ENCODE measurements at places on chromosomes 7 and 10.

DNA sequence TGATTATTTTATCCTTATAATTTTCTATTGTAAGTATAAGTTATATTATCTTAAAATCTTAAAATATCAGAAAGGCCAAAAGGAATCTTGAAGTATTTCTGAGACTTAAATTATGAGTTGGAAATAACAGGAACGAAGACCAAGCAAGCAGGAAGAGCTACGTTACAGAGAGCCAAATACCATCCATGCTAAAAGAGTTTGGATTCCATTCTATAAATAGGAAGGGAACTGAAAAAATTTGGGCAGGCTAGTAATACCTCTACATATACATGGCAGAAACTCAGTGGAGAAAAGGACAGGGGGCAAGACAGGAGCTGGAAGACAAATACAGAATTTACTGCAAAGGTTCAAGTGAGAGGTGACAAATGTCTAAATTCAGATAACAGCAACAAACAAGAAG, 16.7 kb downstream of the ITGB1 start:
- no peak for DNase-seq

DNA sequence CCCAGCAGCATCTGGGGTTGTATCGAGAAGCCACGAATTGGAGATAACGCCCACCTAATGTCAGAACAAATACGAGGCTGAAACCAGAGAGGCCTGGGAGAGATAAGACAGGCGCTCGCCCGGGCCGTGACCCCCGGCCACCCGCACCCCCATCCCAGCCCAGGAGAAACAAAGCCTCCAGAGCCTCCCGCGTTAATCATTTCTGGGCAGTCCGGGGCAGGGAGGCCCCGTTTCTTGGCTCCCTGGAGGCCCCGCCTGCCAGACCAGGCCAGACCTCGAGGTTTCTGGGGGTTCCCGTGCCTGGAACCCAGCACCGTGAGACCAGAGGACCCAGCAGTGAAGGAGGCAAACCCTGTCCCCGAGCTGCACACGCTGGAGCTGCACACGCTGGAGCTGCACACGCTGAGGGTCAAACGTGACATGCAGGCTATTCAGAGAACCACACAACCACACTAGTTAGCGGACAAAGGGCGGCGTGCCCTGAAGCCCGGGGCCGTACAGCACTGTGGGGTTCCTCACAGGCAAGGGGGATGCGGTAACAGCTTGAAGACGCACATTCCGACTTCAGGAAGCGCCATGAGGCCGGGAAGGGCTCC, 53.4 kb downstream of the FOXL3 start:
- no peak for DNase-seq

- DNase-seq, result no peak
Observed at GRCh38 chr7:5337047-5337446, 54.3 kb downstream of the SLC29A4 start.

- DNase-seq, result no peak
Observed at GRCh38 chr10:95767884-95768556, 12.1 kb downstream of the ENTPD1 start.

GRCh38 chr10:12590675-12591659, 241.6 kb downstream of the CAMK1D start:
- no peak for DNase-seq

DNA sequence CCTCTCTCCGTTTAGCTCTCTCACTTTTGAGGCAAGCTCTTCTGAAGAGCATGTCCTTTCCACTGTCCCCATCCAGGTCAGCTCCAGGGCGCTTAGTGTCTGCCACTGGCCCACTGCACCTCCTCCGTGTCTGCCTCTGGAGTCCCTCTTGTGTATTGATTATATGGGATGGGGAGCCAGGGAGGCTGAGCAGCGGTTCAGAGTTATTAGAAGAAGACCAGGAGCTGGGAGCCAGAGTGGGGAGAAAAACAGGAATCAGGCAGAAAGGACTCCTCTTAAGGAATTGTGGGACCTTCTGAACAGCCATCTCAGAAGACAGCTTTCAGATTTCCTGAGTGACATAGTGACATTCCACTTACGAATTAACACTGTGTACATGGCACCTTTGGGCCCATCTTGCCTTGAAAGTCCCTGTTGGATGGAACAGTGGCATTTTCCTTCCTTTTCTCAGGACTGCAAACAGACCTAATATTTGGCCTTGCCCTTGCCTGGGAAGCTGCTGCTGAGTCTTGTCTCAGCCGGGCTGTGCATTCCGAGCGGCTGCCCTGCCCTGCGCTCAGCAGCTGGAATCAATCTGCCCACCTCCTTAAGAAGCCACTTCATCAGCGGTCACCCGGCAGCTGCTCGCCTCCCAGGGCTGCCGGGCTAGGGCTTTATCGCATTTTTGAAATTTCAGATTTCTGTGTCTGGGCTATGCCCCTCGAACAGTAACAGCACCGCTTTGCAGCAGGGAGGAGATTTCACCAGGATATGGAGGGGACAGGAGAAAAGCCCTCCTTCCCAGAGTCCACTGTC, 81.1 kb upstream of the PRKG1 start:
- peak; percentile 91 for DNase-seq

- no peak for DNase-seq
Observed at GRCh38 chr10:51934373-51934772, 235.0 kb upstream of the CSTF2T start.

- DNase-seq, result no peak
Observed at GRCh38 chr10:119644994-119645393, 6.2 kb upstream of the BAG3 start.

GRCh38 chr10:92880233-92880861, 32.0 kb downstream of the EXOC6 start:
- peak; percentile 44 for DNase-seq

DNA sequence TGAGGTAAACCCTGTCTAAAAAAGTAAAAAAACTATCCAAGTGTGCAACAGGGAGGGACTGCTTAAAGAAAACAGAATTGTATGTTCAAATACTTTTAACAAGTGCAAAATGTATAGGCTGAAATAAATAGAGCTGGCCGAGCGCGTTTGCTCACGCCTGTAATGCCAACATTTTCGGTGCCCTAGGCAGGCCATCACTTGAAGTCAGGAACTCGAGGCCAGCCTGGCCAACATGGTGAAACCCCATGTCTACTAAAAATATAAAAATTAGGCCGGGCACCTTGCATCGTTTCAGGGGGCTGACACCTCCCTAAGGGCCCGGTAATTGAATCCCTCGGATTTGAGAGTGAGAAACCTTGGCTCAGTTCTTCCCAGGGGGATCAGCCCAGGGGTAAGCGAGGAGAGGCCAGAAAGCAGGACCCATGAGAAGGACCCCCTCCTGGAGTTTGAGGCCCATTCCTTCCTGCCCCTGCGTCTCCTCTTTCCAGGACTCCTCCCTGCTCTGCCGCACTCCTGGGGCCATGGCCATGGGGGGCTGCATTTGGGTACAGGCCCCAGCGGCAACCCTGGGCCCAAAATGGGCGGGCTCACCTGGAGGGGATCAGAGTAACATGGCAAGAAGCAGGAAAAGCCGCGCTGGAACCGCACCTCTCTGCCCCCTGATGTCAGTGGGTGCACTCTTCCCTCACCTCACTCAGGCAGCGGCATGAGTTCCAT, 75.5 kb upstream of the TMEM248 start:
- no peak for DNase-seq

DNA sequence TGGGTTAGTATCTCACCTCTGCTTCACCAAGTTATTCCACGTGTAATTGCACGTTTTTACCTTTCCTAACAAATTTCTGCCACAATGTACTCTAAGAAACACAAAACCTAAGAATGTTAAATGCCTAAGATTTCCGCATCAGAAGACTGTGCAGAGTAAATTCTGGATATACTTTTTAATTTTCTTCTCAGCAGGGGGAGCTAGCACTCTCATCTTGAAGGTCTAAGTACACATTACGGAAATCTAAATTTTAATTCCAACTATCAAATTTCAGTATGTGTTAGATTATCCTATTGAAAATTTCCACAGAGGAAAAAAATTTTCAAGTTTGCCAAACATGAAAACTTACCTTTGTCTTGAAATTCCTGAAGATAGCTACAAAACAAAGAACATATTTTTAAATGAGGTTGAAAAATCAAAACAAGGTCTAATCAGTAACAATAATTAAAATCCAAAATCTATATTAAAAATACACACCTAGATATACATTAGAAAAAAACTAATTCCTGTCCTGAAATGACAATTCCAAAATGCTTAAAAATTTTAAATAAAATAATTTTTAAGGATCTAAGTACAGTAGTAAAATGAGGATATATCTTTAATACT, 10.5 kb downstream of the SKAP2 start:
- DNase-seq, result peak; percentile 60

GRCh38 chr10:23630885-23631284, 192.0 kb downstream of the OTUD1 start:
- peak; percentile 26 for DNase-seq

GRCh38 chr7:38040831-38041230, 120.4 kb downstream of the EPDR1 start:
- DNase-seq, result peak; percentile 7

DNA sequence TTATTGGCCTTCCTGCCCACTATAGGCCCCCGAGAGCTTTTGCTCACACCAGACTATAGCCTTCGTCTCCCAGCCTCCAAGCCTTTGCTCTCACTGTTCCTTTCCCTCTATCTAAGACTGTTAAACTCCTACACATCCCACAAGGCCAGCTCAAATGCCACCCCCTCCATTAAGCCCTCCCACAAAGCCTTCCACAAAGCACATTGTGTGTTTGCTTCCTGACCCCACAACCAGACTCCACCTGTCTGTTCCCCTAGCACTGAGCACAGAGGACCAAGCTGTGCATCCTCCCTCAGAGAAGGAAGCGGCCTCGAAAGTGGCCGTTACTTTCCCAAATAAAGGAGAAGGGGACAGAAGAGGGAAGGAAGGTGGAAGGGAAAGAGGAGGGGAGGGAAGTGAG, 1.3 kb downstream of the LOXL4 start:
- DNase-seq, result no peak

- DNase-seq, result no peak
Observed at GRCh38 chr7:63067897-63068585, 930.6 kb upstream of the ZNF722 start.

GRCh38 chr7:81929386-81929785, 159.5 kb upstream of the HGF start:
- DNase-seq, result peak; percentile 10

DNA sequence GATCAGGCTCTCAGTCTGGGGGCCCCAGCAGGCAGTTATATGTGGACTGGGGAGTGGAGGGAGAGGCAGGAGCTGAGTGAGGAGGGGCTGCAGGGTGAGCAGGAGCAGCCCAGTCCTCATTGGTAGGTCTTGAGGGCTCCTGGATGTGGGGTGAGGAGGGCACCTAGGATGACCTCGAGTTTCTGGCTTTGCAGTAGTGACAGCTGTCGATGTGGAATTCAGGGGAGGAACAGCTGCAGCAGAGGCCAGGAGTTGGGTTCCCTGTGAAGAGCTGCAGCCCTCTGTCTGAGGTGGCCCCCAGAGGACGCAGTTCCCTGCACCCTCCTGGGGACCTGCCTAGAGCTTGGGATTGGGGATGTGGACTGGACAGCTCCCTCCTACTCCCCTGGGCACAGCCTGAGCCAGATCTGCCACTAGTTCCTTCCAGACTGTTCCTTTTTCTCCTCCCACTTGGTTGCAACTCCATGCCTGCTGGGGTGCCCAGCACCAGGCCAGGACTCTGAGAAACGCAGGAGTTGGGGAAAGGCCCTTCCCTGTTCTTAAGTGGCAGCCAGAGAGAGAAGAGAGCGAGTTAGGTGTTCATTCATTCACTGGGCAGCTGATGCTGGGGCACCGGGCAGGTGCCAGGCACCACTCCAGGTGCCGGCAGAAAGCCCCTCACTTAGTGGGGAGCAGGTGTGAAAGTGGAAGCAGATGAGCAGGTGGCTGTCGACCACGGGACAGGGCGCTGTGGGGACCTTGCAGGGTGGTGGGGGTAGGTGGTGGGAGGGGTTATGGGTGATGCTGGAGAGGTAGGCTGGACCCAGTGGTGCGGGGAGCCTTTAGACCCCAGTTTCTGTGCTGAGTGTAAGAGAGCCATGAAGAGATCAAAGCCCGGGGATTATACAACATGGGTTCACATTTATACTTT, 57.9 kb downstream of the PRF1 start:
- no peak for DNase-seq

DNA sequence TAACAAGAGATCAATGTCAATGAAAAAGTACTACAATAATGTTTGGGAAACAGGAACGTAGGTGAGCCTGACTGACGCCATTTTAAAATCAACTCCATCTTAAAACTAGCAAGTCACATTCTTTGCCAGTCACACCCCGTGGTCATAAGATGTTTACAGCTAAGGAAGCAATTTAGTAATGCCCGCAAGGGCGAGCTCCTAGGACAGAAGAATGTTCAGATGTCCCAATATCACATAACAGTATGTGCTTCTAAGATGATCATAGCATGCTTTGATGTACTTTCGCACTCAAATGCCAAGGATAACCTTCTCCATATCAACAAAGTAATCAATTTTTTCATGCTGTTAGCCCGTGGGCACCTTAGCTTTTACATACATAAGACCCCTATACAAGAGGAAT, 113.8 kb upstream of the EGFR start:
- no peak for DNase-seq

DNA sequence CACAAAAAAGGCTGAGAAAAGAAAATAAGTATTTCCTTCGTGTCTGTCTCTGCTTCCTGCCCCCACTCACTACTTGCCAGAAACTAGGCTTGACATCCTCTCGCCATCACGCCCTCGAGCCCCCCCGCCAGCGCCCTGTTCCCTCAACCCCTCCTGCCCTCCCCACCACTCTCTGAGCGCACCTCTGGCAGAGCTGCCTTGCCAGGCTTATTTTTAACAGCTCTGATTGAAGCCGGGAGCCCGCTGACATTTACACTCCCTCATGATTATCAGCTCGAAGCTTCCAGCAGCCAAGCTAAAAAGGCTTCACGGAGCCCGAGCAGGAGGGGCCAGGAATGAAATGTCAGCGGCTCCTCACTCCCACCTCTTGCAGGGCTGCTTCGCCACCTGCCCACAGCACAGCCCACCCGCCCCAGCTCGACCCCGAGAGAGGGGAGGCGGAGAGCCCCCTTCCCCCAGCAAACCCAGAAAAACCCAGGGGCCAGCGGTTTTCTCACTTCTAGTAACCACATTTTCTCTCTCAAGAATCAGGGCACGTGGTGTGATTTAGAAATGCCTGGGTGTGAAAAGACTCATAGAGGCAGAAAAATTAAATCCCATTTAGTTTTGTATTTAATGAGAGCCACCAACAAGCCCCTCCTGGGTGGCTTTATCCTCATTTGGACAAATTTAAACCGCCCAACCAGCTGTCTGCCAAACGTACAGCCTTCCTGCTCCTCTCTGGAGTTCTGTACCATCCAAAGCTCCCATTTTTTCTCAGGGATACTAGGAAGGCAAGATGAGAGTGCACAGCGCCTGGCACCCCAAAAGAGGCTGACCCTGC, 89.3 kb downstream of the SLIT1 start:
- no peak for DNase-seq

DNA sequence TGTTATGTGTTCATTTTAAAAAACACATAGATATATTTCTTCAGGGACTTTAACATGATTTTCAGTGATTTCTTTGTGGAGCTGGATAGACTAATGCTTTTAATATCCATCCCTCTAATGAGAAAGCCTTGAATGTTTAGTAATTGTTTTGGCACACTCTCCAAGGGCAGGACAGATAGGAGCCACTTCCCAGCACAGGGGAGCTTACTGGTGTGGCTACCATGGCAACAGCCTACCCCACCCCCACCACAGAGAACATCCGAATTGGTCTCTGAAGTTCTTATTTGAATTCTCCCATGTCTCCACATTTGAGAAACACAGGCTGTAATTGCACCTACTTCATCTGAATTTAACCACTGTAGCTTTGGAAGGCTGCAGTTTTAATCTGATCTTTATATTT, 87.7 kb downstream of the PRKG1 start:
- no peak for DNase-seq
